CD4-positive, alpha-beta T cell (primary cell): ENCODE measurements at places on chromosomes 13 and 19.

GRCh38 chr13:73451221-73452029 is 392.6 kb downstream of the KLF5 start:
- no peak for DNase-seq

DNA sequence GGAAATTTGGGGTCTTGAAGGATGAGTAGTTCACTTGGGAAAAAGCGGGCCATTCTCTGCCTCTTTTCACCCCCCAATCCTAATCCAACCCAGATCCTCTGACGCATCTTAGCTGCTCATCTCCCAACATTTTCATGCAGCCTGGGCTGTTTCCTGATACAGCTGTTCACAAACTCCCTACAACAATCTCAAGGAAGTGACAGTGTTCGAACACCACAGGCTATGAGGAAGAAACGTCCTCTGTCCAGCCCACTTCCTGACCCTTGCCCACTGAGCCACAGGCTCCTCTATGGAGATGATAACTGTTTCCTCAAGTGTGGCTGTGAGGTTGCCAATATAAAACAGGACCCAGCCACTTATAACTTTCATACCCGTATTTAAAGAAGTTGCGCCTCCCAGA is 16.2 kb downstream of the LMTK3 start:
- no peak for DNase-seq

- no peak for DNase-seq
Measured at GRCh38 chr19:19260417-19261214, 12.5 kb downstream of the TM6SF2 start.

- no peak for DNase-seq
Measured at GRCh38 chr19:21674454-21674853, 92.9 kb downstream of the ZNF100 start.

DNA sequence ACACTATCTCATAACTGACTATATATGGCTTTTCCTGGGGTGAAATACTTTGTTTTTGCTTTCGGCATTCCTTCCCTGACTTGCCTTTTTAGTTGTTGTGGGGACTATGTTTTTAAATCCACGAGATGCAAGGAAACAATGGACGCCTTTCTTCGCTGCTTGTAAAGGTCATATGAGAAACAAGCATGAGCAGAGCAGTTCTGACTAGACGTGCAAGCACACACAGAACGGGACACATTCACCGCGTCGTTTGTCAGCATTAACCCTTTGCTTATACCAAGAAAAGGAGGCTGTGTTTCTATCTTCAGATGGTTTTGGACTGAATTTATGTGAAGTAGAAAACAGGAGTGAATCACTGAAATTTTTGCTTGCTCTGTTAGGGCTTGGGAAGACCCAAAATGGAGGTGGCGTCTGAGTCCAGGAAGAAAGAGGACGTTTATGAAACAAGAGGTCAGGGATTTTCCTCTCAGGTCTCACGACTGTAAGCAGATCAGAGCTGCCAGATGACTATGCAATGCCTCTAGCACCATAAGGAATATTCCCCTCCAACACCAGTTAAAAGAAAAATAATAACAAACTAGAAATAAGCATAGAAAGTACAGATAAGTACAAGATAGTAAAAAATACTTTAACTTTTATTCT is 358.9 kb downstream of the DLEU7 start:
- DNase-seq, result no peak

- DNase-seq, result no peak
Measured at GRCh38 chr19:48355365-48355954, 8.3 kb downstream of the TMEM143 start.

GRCh38 chr19:29800100-29800825 is 11.5 kb upstream of the CCNE1 start:
- no peak for DNase-seq

- DNase-seq, result no peak
Measured at GRCh38 chr13:102965802-102966201, 100.4 kb downstream of the SLC10A2 start.

DNA sequence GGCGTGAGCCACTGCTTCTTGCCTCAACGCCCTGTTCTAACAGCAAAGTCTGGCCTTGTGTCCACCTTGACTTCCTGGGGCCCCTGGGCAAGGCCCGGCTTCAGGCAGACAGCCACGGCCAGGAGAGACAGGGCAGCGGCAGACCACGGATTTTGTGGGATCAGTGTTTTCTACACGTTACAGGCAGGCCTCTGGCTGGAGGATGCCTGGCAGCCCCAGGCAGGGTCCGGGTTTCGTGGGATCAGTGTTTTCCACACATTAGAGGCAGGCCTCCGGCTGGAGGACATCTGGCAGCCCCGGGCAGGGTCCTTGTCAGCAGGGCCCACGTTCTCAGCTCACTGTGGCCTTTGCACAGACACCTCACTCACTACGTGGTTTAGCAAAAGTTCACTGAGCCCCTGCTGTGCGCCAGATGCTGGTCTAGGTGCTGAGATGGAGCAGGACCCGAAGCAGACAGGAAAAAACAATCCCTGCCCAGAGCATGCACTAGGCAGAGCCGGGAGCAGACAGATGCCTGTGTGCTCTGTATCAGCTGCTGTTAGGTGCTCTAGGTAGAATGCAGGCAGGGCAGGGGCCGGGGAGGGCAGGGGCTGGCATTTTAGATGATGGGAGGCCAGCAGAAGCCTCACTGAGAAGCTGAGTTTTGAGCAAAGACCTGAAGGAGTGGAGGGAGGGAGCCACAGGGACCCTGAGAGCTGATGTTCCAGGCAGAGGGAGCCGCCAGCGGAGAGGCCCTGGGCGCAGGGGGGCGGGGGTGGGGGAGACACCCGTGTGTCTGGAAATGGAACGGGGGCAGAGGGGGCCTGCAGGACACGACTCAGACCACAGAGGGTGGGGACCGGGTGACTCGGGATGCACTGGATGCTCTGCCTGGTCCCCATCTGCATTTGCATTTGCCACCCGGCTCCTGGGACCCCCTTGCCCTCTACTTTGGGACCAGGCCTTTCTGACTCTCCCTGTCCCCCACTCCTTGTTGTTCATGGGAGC is 25.0 kb upstream of the NCCRP1 start:
- DNase-seq, result no peak

- DNase-seq, result no peak
Measured at GRCh38 chr13:49084961-49085360, 109.2 kb downstream of the FNDC3A start.

- no peak for DNase-seq
Measured at GRCh38 chr13:48902368-48902767, 73.3 kb upstream of the FNDC3A start.

DNA sequence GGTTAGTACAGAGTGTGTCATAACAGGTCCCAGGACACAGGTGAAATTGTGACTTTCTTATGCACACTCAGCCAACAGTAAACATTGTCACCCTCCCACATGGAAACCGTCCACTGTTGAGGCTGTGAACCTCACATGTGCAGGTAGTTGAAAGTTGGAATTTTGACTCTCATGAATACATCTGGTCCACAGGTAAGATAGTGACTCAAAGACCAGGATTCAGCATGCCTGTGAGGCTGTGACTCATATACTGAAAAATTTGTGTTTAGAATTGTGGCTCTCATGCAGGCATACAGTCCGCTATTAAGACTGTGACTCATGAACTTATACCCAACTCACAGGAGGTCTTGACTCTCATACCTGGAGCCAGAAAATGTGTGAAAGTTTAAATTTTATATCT is 67.8 kb downstream of the ZNF728 start:
- DNase-seq, result no peak

DNA sequence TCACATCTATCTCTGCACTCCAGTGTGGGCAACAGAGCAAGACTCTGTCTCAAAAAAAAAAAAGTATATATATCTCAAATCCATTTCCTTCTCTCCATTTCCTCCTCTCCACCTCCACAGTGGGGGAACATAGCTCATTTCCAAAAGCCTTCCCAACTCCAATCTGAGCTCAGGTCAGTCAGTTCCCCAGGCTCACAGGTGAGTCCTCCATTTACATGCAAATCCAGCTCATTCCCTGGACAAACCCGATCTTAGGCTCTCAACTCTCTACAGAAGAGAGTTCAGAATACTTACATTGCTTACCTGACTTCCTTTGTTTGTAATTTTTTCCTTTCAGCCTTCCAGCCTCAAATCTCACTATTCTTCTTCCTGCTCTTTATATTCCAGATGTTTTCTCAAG is 518.3 kb downstream of the GPC6 start:
- no peak for DNase-seq

DNA sequence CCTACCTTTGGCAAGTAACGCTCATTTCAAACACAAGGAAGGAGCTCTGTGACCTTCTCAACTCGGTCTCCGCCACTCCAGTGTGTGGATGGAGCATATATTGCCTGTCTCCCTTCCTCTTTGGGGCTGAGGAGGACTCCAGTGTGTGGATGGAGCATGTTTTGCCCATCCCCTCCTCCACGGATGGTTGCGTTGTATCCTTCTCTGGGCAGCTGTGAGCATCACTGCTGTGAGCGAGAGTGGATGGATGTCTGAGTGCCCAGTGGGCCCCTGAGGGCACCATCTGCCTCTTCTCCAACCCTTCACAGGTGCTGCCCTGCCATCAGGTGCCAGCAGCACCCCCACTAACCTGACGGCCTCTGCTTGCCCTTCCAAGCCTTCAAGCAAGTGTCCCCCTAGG is 186.2 kb downstream of the TEX29 start:
- no peak for DNase-seq

GRCh38 chr13:44249431-44249836 is 124.2 kb upstream of the SERP2 start:
- no peak for DNase-seq
